Left renal cortex interstitium (tissue), 4 donors: ENCODE measurements at places on chromosomes 4 and X.

DNA sequence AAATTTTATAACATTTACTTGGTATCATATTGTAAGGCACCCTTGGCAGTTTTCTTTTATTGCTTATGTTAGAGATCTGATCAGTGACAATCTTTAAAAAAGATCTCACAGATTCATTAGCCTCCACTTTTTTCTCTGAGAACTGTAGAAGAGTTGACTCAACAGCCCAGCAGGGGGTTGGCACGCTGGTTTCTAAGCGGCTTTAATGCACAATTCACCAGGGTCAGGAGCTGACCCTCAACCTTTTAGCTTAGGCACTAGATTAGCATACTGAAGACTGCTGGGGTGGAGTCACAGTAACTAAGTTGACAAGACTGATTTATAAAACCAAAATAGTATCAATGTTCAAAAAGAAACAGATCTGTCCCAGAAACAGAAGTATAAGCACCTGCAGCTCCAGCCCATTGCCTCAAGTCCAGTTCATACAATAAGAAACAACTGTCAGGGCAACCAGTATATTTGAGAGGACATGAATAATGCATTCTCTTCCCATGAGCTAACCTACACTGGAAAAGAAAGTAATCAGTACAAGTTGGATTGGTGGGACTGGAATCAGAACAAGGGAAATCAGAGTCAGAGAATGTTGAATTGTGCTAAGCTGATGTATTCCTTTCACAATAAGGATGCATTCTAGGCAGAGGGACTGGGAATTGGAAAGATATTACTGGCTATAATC is 77.6 kb downstream of the PDE5A start:
- DNase-seq: no peak

- DNase-seq: peak; percentile 34
These were observed 59.2 kb downstream of the SLC7A11 start for GRCh38 chr4:138182838-138183426.

- DNase-seq: no peak
These were observed 35.8 kb upstream of the SHISA3 start for GRCh38 chr4:42361456-42361855.

DNA sequence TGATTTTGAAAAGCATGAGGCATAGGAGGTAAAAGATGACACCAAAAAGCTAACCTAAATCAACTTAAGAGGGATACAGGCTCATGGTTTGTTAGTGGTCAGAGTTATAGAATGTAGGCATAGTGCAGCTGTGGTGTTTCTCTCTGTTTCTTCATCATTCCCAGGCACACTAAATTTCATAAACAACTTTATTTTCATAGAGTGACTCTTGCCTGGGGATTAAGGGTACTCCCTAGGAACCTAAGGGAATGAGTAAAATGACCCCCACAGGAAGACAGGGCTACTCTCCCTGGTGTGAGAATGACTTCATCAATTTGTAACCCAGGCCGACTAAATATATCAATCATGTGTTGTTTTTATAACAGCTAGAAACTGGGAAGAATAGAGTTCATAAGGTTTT is 11.1 kb downstream of the FABP2 start:
- no peak for DNase-seq

GRCh38 chr4:120842031-120842430 is 80.5 kb downstream of the PRDM5 start:
- DNase-seq: no peak

- no peak for DNase-seq
These were observed 49.9 kb downstream of the ADGRG2 start for GRCh38 chrX:19072372-19072771.
